ENCODE measurements at places on chromosomes 6 and 20. TPM values are rescaled to one million over a fixed set of nuclear protein-coding genes. Genes with fewer than 3 reads are reported as not detected.

The SNX3 gene
- 147 TPM for total RNA-seq

GRCh38 chr20:44470327-44470726 lies 5.3 kb upstream of the TTPAL start:
- no peak for DNase-seq

DNA sequence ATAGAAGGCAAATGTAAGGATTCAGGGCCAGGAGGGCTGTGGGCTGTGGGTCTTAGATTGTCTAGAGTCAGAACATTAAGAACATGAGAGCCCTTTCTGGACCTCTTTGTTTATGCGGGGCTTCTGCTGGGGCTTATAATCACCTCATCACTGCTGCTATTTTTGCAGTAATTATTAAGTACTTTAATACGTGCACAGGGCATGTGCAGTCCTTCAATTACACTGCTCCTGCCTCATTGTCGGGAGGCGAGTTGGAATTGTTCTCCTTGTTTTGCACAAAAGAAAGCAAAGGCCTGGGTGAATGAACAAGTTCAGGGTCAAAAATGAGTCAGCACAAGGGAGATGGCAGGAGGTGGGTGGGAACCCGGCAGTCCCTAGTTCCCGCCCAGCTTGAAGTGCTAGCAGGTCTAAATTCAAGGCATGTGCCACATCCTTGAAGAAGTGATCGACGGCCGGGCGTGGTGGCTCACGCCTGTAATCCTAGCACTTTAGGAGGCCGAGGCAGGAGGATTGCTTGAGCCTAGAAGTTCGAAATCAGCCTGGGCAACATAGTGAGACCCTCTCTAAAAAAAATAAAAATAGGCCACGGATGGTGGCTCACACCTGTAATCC lies 34.4 kb upstream of the PTPN1 start:
- DNase-seq: no peak

The HAO1 gene
- not detected for total RNA-seq

- DNase-seq: no peak
These were observed 198.5 kb downstream of the TBXT start for GRCh38 chr6:165969184-165969583.

GRCh38 chr6:117167520-117168271 lies 97.7 kb upstream of the VGLL2 start:
- DNase-seq: no peak

GRCh38 chr6:167506443-167507301 lies 181.8 kb downstream of the TTLL2 start:
- no peak for DNase-seq

- no peak for DNase-seq
These were observed 76.6 kb upstream of the QKI start for GRCh38 chr6:163337958-163338357.

DNA sequence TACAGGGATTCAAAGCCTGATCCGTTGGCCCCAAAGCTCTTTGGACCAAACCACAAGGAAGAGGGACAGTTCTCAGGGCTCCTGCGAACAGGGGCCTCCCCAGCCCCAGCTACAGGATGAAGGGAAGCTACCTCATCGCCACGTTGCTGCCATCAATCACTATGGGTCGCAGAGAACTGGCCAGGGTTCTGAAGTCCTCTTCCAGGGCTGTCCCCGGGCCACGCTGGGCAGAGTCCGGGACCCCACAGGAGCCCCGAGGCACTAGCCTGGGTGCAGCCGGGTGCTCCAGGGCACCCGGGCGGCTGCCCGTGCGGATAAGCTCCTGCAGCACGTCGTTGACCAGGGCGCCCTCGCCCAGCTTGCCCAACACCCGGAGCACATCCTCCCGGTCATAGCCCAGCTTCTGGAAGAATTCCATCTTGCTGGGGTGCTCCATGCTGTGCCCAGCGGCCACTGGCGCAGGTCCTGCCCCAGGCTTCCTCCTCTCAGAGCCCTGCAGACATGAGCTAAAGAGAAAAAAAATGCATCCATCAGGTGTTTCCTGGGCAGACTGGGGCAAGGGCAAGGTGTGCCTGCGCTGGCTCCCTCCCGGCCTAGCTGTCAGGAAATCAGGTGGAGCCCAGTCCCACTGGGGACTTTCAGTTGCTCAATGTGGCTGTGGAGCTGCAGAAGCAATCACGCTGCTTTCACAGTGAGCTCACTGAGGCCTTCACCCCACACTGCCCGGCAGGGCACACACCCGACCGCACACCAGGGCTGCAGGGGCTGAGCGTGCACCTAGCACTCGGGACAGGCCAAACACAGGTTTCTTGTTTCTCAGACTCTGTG lies 10.5 kb downstream of the ZC3H12D start:
- DNase-seq: no peak
